Hematopoietic multipotent progenitor cell treated with erythropoietin and hydrocortisone succinate and interleukin-3 and kit ligand, for 8 days (in vitro differentiated cells): ENCODE measurements at places on chromosomes 2 and 18.

GRCh38 chr2:59868981-59869380 lies 684.5 kb downstream of the BCL11A start:
- no peak for DNase-seq

GRCh38 chr2:176830362-176830761 lies 382.2 kb upstream of the HNRNPA3 start:
- no peak for DNase-seq

DNA sequence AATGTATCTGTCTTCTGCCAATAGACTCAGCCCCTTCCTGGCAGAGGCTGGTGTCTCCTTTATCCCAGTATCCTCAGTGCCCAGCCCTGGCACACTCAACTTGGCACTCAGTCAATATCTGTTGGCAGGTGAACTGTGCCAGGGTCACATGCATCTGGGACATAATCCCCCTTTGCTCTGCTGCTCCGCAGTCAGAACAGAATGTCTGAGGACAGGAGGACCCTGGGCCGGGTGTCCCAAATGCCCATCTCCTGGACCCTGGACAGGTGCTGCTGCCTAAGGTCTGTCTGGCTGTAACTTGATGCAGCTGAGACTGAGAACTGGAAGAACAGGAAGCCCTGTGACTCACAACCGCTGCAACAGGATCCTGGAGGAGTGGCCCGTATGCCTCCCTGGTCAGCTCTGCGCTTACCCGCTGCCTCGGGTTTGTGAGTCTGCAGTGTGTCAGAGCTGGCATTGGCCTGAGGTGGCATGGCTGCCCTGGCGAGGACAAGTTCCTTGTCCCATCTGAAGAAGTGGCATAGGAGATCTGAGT lies 11.4 kb downstream of the HK2 start:
- DNase-seq = peak; percentile 42

DNA sequence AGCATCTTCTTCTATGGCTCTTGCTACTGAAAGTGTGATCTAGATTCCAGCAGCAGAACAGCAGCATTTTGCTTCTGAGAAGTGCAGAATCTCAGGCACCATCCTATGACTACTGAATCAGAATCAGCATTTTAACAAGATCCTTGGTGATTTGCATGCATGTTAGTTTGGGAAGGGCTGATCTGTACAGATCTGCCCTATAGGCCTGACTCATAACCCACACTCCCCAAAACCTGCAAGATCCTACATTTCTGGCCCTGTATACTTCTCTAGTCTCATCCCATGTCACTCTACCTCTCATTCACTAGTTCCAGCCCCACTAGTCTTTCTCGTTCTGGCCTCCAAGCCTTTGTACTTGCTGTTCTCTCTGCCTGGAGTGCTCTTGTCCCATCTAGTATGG lies 15.7 kb upstream of the DARS1 start:
- no peak for DNase-seq

- DNase-seq = no peak
Observed at GRCh38 chr18:74430806-74431571, 26.1 kb downstream of the DIPK1C start.

DNA sequence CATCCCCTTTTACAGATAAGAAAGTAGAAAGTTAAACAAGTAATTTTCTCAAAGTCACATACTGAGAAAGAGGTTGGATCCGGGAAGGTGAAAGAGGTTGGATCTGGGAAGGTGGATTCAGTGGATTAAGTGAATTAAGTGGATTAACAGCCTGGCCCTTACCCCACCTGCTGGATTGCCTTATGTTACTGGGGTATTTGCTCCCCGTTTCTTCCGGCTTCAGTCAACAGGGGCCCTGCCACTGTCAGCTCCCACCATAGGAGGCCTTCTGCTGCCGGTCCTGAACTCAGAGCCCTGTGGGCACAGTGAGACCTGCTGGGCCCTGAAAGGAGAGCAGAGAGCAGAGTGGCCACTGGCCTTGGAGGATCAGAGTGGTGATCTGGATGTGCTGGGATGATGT lies 113.2 kb downstream of the VAPA start:
- DNase-seq = no peak

DNA sequence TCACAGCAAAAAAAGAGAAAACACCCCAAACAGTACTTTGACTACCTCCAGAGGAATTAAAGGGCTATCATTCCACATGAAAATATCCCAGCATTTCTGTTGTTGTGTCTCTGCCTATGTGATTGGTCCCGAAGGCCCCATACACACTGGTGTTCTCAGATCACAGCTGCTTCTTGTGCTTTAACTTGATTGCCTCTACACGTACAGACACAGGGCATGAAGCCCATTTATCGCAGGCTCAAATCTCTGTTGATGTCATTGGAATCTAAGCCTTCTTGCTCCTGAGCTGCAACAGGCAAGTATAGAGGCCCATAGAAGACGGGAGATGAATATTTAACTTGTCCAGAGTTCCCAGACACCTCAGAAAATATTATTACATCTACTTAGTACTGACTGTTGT lies 405.2 kb downstream of the NCKAP5 start:
- DNase-seq = no peak

- no peak for DNase-seq
Observed at GRCh38 chr2:38830526-38831159, 45.1 kb downstream of the DHX57 start.

GRCh38 chr2:67671464-67672450 lies 274.6 kb downstream of the ETAA1 start:
- no peak for DNase-seq

DNA sequence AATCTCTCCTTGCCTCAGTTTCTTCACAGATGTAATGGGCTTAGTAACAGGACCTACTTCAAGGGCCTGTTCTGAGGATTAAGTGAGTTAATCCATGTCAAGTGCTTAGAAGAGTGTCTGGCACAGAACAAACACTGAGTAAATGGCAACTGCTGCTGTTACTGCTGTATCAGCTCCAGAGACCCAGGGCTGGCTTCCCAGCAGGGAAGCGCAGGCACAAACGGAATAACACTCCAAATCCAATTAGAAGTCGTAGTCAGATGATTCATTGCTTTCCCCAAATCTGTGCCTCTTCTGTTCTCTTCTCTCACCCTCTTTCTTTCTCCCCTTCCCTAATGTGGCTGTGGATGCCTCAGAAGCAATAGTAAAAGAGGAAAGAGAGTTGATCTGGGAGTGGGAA lies 101.1 kb upstream of the FZD7 start:
- no peak for DNase-seq

DNA sequence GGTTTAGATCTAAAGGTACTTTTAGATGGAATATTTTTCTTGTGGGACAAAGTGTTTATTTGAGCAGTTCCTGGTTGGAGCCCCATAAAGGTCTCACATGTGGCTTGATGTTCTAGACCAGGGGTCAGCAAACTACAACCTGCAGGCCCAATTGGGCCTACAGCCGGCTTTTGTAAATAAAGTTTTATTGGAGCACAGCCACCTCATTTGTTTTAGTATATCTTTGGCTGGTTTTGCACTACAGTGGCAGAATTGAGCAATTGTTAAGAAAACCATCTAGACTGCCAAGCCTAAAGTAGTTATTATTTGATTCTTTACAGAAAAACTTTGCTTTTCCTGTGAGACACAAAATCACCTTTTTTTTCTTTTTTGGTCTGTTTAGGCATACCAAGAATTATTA lies 41.6 kb downstream of the NDC80 start:
- no peak for DNase-seq

- no peak for DNase-seq
Observed at GRCh38 chr2:55968941-55969340, 45.4 kb upstream of the EFEMP1 start.

DNA sequence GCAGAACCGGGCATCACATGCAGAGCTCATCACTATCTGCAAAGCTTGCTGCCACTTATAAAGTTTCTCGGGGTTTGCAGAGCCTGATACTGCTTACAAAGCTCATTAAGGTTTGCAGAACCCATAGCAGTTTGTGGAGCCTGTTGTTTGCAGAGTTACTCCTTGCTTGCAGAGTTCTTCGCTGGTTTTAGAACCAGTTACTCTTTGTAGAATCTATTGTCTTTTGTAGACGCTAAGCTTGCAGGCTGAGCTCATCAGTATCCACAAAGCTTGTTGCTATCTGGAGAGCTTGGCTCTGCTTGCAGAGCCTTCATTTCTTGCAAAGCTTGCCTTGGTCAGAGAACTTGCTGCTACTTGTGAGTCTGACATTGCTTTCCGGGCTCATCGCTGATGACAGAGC lies 106.9 kb downstream of the CELF4 start:
- DNase-seq = no peak

DNA sequence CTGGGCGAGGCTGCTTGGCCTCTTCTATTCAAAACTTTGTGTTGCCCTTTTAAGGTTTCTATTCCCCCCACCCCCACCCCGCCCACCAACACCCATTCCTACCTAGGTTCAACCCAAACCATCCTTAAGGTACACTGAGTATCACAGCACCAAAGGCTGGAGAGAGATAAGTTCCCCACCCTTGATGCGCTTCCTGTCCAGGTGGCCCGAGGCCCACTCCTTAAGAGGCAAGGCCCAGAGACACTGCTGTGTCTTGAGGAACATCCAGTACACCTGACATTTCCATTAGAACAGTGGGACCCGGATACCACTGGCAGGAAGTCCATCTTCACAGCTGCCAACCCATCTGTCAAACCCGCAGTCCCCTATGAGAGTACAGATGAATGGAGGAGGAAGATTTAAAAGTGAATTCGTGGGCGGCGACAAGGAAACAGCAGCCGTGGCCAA lies 277 bp upstream of the INPP1 start:
- peak; percentile 49 for DNase-seq

DNA sequence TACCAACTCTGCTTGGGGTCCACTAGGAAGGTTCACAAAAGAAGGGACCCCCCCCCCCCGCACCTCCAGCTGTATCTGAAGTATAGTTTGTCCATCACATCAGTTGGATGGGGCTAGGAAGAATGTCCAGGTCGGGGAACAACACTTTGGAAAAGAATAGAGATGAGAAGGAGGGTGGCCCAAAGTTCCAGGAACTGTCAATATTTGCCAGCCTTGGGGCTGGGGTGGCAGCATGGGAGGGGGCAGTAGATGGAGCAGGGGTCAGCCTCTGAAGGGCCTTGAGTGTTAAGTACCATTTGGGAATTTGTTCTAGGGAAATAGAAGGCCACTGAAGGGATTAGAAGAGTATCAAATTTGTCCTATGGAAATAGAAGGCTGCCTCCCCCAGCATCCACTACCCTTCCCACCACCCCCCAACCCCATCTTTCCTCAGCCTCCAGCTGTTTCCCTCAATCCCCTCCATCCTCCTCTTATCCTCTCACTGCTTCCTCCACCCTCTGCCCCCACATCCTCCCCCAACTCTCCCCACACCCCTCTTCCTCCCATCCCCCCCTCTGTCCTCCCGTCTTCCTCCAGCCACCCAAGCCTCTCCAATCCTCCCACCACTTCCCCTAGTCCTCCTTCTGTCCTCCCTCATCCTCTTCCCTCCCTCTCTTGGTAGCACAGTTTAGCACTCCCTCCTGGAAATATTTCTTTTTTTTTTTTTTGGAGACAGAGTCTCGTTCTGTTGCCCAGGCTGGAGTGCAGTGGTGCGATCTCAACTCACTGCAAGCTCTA lies 2.0 kb upstream of the KIDINS220 start:
- DNase-seq = no peak
